ENCODE measurements at places on chromosomes 11 and 22. TPM values are rescaled to one million over a fixed set of nuclear protein-coding genes. Genes with fewer than 3 reads are reported as not detected.

Gene ROBO4
- not detected for total RNA-seq

Gene CCDC87
- total RNA-seq, result 0.68 TPM

Gene SULT4A1
- not detected for total RNA-seq

Gene SLC17A6
- total RNA-seq, result not detected

Gene CASP1
- 117 TPM for total RNA-seq

Gene F2
- not detected for total RNA-seq

Gene CNGA4
- 0.50 TPM for total RNA-seq

DNA sequence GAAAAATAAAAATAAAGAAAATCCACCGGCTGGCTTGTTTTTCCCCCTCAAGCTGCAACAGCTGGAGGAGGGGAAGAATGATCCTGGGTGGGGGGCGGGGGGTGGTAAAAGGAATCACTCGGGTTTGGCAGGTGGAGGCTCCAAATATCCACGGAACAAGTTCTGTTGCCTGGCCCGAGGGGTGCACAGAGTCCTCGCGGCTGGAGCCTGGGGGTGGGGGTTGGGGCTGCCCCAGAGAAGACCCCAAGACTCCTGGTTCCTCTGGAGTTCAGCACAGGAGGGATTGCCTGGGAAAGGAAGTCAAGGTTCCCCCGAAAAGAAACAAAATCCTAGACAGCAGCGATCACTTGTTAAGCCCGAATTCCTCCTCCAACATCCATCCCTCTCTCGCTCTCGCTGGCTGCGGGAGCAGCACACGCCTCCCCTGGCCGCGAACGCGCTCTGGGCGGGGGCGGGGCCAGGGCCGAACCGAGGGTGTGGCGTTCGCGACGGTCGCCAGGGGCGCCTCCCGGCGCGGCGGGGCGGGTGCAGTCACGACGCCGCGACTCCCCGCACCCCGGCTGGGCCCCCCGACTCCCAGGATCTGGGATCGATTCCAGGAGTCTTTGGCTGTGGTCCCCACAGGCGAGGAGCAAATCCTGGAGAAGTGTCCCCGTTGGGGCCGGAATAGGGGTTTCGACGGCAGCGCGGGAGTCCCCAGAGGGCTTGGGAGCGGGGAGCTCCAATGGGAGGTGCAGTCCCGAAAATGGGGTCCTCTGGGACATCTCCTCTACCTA is at the start of gene KCNA4:
TSS of gene KCNA4 (minus strand) at position 443 of the 776 bp plus-strand sequence. CDS start 4,352 bp downstream, outside the sequence.
- DNase-seq, result no peak

DNA sequence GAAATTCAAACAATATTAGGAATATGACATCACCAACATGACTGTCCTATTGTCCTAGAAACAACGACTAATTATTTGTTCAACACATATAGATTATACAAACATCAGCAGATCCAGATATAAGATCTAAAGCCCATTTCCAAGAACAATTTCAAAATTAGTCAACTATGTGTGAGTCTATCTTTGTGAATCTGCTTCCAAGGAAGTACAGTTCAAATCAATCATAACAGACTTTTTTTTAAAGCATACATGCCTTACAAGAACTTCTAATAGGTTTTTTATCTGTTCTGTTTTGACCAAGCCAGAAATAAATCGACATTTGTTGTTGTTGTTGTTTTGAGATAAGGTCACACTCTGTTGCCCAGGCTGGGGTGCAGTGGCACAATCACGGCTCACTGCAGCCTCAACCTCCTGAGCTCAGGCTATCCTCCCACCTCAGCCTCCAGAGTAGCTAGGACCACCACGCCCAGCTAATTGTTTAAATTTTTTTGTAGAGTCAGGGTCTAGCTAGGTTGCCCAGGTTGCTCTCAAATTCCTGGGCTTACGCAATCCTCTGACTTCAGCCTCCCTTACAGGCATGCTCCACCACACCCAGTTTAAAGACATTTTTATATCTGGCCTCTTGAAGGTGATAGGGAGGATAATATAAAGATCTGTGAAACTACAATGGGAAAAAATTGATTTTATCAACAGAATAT is 54.8 kb downstream of the DENND5A start:
- no peak for DNase-seq

DNA sequence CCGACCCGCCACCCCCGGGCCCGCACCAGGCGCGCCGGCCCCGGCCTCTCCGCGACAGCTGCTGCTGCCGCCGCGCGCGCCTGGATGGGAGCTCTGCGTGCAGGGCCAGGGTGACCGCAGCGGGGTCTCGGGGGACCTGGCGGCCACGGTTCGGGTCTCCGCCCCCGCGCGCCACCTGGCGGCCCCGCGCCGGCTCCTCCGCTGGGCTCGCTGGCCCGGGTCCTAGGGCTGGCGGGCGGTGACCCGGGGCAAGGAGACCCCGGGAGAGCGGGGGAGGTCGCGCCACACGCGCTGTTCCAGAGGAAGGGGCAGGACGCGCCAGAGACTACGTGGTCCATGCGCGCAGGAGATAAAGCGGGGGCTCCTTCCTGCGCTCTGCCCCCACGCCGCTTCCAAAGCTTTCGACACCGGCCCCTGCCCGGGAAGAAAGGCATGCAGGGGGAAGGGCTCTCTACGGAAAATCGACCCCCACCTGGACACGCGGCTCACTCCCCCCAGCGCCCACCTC is 562 bp downstream of the SHANK2 start:
- DNase-seq, result no peak

DNA sequence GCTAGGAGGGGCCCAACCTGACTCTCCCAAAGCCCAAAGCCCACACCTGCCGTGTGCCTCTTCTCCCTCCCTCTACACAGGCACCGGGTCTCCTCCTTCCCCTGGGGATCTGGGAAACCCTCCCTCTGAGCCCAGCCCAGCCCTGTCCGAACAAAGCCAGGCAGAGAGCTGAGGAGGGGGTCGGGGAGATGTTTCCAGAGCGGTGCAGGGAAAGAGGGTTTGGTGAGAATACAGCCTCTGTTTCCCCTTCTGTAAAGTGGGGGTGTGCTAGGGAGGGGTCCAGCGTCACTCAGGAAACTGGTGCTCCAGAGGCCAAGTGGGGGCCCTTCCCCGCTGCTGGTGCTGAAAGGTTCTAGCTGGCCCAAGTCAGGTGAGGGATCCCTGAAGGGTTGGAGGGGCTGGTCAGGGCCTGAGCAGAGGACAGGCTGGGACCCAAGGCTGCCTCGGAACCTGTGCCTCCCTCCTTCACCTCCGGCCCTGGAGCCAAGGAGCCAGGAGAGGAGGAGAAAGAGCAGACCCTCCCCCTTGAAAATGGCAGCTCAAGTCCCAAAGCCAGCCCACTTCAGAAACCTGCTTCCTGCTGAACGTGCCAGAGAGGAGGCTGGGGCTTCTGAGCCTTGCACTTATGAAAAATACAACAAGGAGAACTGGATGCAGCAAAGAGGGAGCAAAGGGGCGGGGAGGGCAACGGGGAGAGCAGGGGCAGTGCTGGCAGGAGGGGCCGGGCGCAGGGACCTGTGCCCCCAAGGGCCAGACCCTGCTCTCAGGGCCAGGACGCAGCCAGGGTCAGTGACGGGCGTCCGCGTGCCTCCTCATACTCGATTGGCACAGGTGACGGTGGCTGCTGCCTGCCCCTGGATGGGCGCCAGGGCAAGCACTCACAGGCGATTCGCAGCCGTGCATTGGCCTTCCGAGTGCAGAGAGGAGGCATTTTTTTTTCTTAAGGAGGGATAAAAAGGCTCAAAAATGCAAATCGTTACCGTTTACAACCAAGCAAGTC is 43.2 kb downstream of the MACROD1 start:
- no peak for DNase-seq

- DNase-seq, result peak; percentile 47
These were observed 171.8 kb downstream of the ETS1 start for GRCh38 chr11:128415539-128415938.

- DNase-seq, result no peak
These were observed 655.0 kb downstream of the METTL15 start for GRCh38 chr11:28763151-28763550.

- no peak for DNase-seq
These were observed 6.4 kb downstream of the BAIAP2L2 start for GRCh38 chr22:38104084-38104483.

- DNase-seq, result no peak
These were observed 480.5 kb downstream of the MIAT start for GRCh38 chr22:27137871-27138337.

- DNase-seq, result no peak
These were observed 37.5 kb downstream of the C11orf91 start for GRCh38 chr11:33663121-33663520.

DNA sequence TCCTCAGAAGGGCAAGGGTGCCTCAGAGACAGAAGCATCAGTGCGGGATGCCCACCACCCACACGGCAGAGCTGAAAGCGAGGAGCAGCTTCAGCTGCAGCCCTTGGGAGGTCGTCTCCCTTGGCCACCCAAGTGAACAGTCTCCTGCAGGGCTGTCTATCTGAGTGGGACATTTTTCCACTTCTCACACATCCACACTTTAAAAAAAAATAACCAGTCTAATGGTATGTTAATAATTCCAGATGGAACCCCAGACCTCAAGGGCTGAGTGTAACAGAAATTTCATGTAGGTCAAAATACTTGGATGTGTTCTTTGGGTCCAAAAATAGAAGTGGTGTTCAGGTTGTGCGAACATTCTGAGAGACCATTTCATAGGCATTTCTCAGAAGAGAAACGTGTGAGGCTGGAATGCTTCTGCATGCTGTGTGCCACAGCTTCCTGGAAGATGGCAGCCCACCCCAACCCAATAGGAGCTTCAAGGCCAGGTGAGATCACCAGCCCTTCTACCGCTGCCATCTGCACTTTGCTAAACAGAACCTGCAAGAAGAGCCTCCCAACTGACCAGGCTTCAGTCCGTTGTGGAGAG is 623.2 kb downstream of the OPCML start:
- no peak for DNase-seq

GRCh38 chr11:71466358-71466757 is 13.4 kb downstream of the NADSYN1 start:
- no peak for DNase-seq

- no peak for DNase-seq
These were observed 7.6 kb downstream of the ATXN10 start for GRCh38 chr22:45678961-45679912.
